ENCODE measurements at places on chromosomes 4 and X.

DNA sequence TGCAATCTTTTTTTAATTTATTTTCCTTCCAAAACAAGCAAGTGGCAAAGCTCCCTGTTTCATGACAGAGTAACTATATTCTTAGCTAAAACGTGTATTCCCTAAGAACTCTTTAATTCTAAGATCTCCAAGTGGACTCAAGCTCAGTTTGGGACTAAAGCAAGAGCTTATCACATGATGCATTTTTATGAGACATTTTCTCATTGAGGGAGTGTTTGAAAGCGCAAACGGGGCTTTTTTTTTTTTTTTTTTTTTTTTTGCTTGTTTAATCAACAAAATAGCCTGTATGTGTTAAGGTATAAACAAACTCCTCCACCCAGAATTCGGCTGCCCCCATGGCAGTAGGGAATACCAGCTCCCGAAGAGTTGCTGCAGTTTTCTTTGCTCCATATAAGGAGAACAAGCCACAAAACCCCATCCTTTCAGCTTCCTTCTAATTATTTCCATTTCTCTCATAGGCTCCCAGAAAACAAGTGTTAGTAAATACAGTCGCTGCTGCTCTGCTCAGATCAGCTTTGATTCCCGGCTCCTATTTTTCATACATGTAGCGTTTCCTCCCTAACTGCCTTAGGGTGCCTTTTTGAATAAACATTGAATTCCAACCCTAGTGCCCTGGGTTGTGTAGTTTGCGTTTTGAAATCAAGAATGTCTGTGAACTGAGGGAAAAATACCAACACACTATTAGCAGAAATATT, 669 bp upstream of the PPARGC1A start:
- no peak for DNase-seq

GRCh38 chrX:14411326-14411725, 118.0 kb upstream of the GLRA2 start:
- no peak for DNase-seq

GRCh38 chr4:37951461-37952352, 8.5 kb upstream of the PTTG2 start:
- DNase-seq = no peak

- DNase-seq = no peak
Measured at GRCh38 chrX:64097891-64098290, 107.6 kb downstream of the AMER1 start.

GRCh38 chr4:170248029-170248428, 158.3 kb upstream of the AADAT start:
- DNase-seq = no peak

- DNase-seq = no peak
Measured at GRCh38 chrX:63514569-63515080, 163.5 kb upstream of the SPIN4 start.

Data from activated T-helper 1 cell treated with anti-CD3 and anti-CD28 coated beads, Interleukin-12 subunit alpha, Interleukin-12 subunit beta, Interleukin-2, Interleukin-4 antibody, amounts not matched to agents 30 ng/mL and 10 ng/mL and 1 ng/mL, durations not matched to agents 14 hours and 24 hours and 36 hours (primary cell).